ENCODE measurements at places on chromosomes 6 and 20.

DNA sequence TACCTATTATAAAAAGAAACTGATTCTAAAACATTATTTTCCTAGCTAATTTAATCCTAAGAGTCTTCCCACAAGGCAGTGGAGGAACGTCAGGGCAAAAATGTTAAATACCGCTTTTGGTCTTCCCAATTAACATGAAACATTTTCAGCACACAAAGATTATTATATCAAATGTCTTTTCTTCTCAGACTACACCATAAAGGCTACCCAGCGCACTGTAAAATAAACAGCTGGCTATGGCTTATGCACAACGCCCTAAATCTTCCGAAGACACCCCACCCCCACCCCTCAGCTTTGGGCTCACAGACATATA is 1.0 kb downstream of the NUDT3 start:
- no peak for DNase-seq

GRCh38 chr6:146277142-146277541 is 248.3 kb downstream of the GRM1 start:
- DNase-seq = no peak

- DNase-seq = no peak
Observed at GRCh38 chr6:2575236-2575635, 175.5 kb downstream of the MYLK4 start.

- DNase-seq = no peak
Observed at GRCh38 chr20:1332749-1333300, 3.9 kb upstream of the SDCBP2 start.

DNA sequence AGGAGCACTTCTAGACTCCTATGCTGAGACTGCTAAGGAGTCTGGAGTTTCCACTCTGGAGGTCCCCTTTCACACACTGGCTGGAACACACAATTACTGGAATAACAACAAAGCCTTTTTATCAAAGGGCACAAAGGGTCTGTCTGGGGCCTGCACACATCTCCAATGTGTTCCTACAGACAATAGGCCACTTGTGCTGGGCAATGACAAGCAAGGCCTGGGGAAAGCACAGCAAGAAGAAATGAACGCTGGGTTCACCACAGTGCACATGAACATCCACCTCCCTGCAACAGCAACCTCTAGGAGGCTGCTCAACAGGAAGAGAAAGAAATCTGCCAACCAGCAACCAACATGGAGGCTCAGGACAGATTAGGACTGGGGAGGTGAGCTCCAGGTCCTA is 43.9 kb downstream of the TRPC4AP start:
- peak; percentile 59 for DNase-seq

DNA sequence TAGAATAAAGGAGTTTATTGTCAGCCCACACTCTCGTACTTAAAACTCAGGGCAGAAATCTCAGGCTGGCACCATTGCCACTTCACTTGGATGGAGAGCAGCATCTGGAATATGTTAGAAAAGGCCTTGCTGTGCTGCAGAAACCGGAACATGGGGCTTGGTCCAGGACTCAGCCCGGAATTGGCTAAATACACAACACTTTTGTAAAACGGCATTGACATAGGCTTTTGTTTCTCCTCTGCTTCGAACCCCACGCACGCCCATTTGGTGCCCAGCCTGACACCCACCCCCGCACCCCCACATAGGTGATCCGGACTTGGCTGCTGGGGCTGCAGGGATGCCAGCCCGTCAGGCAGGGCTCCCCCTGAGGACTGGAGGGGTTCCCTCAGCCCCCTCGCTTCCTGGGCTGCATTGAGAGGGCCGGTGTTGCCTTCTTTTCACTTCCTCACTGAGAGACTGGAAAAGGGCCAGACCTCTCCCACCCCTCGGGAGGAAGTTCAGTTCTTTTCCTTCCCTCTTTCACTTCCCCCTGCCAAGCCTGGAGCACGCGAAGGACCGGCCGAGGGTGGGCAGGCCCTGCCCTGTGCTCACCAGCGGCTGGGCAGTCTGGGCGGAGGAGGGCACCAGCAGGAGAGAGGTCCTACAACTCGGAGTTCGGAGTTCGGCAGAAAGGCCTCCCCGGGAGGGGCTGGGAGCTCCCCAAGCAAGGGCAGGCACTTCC is 17.9 kb upstream of the CST3 start:
- DNase-seq = peak; percentile 50

GRCh38 chr20:34915749-34916455 is 39.5 kb downstream of the ACSS2 start:
- no peak for DNase-seq

DNA sequence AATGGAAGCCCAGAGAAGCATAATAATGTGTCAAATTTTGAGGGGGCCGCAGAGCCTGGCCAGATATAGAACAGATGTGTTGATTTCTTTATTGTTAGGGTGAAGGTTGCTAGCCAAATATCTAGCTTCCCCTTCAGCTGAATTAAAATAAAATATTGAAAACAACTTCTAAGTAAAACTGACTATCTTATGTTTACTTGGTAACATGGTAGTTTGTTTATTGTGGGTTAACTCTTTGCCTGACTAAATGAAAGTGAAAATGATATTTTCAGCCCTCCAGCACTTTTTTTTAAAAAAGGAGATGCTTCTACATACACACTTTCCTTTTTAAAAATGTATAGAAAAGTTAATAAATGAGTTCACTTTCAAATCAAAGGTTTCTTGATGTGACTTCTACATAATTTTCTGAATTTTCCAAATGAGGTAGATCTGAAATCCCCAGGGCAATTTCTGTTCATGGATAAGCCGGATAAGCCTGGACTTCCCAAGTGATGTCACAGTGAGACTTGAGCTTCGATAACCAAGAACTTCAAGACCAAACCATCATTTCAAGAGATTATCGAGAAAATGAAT is 172.1 kb upstream of the OLIG3 start:
- DNase-seq = no peak

GRCh38 chr6:168778201-168778600 is 337.2 kb downstream of the SMOC2 start:
- no peak for DNase-seq

DNA sequence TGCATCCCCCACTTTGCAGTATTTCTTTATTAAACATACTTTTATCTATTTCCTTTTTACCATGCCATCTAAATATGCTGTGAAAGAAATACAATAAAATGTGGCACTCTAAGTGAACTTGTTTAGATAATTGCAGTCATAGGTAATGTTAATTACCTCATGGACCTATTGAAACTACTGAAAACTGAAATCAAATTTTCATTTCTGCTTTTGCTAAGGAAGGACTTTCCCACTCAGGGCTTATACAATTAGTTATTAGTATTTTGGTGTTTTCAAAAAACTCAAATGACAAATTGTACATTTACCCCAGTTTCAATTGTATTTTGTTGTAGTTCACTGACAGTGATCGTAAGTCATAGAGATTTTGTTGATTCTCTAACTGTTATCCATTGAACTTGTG is 88.4 kb downstream of the ID4 start:
- no peak for DNase-seq

DNA sequence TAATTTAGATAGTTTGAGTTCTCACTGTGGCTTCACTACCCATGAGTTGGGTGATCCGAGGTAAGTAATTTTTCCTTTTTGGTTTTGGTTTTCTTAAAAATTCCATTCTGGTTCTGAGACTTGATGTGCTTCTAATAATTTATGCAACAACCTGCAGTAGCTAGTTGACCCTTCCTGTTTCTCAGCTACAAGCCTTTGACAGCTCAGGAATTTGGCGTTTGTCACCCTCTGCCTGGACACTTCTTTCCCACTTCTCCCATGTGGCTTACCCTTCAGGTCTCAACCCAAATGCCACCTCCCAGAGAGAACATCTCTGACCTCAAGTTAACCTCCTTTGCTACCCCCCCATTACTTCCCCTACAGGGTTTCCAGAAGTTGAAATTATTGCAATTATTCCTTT is 49.7 kb upstream of the TSHZ2 start:
- no peak for DNase-seq

- no peak for DNase-seq
Observed at GRCh38 chr20:4297127-4297826, 281.9 kb upstream of the RNF24 start.

DNA sequence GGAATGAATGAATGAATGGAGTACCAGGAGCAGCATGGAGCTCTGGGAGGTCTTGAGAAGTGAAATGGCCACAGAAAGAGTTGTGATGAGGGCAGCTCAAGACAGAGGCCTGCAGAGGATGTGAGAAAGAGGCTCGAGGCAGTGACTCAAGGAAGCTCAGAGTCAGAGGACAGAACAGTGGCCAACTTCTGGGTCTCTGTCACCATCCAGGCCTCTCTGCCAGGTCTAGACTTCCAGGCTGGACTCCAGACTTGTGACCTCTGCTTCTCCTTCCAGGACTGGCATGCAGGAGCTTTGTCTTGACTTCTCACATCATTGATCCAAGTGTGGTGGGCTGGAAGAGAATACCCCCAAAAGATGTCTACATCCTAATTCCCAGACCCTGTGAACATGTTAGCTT is 119.8 kb downstream of the TOX2 start:
- no peak for DNase-seq

- no peak for DNase-seq
Observed at GRCh38 chr20:52524861-52525260, 333.3 kb upstream of the ZFP64 start.

DNA sequence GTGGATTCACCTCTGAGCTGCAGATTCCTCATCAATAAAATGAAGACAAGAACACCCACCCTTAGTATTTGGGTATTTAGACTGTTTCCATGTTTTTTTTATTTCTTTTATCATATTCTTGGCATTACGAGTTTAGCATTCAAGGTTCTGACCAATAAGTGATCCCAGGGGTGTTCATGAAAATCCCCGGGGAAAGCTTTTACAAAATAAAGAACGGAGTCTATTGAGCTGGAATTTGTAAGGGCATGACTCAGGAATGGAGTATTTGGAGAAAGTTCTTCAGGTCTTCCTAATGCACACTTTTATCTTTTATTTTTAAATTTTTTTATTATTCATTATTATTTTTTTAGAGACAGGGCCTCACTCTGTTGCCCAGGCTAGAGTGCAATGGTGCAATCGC is 19.4 kb upstream of the TOX2 start:
- no peak for DNase-seq

DNA sequence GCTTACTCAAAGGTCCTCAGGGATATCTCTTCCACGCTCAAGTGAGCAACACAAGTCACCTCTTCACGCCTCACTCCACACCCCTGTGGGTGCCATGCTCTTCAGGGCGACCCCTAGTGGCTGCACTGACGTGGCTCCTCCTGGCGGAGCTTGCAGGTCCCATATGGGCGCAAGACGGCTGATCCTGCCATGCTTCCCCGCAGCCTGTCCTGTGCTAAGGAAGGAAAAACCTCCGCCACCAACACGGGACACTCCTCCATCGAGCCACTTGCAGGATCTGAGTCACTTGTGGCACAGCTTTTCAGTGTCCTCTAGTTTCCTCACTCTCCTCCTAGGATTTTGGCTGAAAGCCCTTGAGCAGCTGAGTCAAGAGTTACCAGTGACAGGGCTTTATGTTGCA is 90.7 kb downstream of the KHDC1L start:
- DNase-seq = no peak

DNA sequence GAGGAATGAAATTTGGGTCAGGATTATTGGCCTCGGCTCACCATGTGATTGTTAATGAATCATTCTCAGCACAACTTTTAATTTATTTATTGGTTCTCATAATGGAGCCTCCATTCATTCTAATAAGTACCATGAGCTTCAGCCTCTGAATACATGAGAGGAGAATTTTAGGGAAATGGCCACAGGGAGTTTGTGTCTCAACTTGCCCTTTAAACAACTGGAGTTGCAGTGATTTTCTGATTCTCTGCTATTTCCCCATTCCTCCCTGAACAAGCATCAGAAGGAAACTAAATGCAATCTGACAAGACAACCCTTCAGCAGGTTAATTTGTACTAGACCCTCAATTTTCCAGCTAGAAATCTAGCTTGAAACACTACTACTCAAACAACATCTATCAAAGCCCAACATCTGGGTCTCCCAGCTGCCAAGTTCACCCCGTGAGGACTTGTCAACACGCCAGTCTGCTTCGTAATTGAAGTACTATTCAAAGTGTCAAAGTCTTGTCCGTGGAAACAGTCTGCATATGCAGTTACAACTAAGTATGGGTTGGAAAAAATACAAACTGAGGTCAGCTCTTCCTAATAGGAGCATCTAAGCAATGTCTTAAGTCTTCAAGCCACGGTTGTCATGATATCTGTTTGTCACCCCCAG is 235.4 kb downstream of the CDH4 start:
- DNase-seq = no peak

DNA sequence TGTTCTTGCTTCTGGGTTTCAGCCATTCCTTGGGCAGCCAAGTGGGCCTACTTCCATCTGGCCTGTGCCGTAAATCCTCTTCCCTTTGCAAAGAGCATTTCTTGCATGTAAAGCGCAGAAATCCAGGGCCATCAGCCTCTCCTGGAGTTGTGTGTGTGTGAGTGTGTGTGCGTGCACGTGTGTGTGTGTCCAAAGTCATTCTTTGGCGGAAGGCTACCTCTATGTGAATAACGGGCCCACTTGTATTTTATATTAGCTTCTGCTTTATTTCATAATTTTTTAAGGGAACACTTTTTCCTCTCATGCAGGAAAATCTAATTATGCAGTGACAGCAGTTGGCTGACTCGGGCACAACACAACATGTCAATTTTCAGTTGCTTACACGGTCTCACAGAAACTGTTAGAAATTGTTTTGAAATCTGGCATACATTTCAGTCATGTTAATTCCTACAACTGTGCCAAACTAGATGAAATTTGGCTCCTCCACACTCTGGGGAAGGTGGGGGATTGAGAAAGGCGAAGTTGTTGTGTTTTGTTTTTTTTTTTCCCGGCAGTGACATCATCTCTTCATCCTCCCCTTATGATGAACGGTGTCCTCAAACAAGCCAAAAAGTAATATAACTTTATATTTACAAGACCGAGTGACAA is 223.7 kb upstream of the TSHZ2 start:
- no peak for DNase-seq

GRCh38 chr6:63904650-63905248 is 269.1 kb downstream of the PHF3 start:
- no peak for DNase-seq

DNA sequence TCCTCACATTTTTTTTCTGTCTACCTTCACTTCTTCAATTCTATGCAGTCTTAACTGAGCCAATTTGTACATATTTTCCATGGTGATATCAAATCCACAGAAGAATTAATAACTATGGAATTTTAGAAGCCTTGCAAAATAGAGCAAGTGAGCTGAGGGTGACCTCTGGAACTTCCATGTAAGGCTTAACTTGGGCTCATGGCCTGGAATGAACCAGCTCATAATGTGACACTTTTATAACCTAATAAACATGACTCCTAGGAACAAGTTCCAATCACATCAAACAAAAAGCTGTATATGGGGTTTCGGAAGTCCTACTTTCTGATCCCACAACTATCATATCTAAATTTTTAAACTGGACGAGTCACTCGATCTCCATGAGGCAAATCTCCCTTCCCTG is 232.4 kb downstream of the FOXA2 start:
- DNase-seq = no peak

DNA sequence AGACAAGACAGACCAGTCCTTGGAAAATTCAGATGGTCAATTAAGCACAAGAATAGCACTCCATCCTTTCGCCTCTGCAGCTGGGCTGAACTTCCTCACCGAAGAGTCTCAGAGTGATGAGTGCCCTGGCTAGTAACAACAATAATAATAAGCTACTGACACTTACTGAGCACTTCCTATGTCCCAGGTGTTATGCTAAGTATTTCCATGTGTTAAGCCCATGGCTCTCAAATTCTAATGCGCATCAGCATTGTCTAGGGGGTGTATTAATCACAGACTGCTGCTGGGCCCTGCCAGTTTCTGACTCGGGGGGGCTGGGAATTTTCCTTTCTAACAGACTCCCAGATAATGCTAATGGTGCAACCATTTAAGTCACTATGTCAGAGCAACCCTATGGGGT is 118.2 kb upstream of the LRFN2 start:
- no peak for DNase-seq
